ENCODE measurements at places on chromosomes 11 and 22.

DNA sequence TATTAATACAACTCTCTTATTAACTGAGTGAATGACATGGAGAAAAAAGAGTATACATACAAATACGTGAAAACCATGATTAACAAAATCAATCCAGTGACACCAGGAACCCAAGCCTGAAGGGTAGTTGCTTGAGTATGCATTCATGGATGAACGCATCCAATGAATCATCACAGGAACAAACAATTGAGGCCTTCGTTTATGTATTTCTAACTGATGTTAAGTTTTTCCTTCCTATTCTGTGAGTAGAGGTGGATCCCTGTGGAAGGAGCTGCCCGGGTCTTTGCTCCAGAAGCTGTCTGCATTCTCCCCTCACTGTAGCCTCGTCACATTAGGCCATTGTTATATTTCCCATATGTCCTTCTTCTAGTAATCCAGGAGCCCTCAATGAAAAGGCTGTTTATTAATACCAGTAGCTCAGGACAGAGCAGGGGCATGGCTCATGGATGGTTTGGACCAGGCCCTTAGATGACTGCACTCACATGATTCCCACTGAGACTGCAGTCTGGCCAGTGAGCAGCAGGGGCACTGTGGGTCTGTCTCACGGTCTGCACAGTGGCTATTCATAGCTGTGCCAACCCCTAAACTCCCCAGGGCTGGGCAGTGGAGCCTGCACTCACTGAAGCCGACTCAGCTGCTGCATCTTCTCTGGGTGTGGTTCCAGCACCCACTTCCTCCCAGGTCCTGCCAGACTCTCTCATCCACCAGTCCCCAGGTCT, 128.1 kb upstream of the TOP3B start:
- DNase-seq = peak; percentile 20

GRCh38 chr22:38981005-38981991, 849 bp upstream of the APOBEC3B start:
- no peak for DNase-seq

- DNase-seq = no peak
Observed at GRCh38 chr22:37499027-37499707, 13.0 kb upstream of the MFNG start.

DNA sequence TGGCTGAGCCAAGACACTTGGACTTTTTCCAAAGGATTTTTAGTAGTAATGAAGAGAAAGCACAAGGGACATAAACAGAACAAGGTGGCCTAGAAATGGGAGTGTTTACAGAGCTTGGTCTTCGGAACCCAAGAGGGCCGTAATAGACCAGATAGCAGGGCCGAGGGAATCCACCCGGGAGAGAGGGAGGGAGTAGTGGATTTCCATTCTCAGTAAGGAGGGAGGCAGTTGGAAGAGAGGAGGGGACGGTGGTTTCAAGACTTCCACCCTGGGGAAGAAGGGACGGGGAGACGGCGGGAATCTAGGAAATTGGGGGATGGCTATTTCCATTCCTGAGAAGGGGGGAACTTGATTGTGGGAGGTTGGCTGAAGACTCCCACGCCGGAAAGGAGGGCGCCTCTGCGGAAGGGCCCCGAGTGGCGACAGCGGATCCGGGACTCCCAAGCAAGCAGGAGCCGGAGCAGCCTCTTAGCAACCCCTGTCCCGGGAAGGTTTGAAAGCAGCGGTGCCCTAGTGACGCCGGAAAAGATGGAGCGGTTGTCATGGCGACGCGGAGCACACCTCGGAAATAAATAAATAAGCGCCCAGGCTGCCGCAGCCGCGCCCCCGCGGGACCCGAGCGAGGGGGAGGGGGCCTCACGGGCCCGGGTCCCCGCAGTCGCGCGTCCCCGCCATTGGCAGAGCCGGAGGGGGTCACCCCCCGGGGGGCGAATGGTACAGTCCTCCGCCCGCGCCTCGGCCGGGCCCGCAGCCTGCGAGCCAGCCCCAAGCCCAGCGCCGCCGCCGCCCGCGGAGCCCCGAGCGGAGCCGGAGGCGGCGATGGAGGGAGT, 31.6 kb downstream of the EIF3F start:
- DNase-seq = no peak

- DNase-seq = no peak
Observed at GRCh38 chr11:25211635-25212254, 714.9 kb downstream of the LUZP2 start.

DNA sequence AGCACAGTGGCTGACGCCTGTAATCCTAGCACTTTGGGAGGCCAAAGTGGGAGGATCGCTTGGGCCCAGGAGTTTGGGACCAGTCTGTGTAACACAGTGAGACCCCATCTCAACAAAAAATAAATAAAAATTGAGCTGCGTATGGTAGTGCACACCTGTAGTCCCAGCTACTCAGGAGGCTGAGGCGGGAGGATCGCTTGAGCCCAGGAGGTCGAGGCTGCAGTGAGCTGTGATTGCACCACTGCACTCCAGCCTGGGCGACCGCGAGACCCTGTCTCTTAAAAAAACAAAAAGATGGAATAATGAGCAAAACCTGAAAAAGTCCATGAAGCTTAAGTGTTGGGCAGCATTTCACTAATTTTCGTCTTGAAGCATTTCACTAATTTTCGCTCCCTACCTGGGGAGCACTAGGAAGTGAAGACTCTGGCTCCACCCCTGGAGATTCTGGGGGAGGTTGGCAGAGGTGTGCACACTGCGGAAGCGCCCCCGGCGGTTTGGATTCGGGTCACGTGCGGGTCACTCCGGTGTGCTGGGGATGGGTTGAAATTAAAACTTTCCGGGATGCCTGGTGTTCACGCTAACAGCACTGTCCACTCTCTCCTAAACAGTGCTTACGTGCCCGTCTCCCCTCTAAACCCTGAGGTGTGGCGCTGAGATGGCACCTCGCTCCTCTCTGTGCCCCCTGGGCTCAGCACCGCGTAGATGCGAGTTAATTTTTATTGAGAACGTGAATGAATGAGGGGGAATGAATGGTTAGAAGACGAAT, 906 bp upstream of the NAA40 start:
- no peak for DNase-seq

DNA sequence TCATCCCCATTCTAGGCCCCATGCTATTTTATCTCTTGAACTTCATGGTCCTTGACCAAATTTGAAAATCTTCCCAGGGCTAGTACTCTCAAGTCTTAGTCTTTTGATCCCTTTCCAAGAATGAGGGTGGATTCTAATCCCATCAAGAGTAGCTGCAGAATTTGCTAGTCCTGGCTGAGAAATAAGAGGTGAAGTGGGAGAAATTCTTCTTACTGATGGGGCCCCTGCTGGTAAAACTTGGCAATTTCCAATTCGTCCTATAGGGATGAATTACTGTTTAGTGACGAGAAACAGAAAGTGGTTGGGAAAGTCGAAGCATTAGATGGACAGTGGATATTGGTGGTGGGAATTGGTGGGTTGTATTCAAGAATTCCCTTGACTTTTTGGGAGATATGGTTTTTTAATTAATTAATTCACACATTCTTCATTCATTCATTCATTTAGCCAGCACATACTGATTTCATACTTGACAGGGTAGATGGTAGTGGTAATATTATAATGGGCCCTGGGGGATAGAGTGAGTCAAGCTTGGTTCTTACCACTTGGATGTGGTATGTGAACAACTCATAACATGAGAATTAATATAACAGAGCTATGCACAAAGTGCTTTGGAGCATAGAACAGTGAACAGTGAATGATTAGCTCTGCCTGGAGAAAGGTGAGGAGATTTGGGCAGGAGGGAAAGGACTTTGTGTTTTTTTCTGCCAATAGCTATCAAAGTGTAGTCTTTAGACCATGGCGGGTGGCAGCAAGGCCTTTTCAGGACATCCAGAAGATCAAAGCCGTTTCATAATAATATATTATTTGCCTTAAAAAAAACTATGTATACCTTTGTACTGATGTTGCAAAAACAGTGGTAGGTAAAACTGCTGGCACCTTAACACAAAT, 103.8 kb downstream of the STIM1 start:
- peak; percentile 64 for DNase-seq

DNA sequence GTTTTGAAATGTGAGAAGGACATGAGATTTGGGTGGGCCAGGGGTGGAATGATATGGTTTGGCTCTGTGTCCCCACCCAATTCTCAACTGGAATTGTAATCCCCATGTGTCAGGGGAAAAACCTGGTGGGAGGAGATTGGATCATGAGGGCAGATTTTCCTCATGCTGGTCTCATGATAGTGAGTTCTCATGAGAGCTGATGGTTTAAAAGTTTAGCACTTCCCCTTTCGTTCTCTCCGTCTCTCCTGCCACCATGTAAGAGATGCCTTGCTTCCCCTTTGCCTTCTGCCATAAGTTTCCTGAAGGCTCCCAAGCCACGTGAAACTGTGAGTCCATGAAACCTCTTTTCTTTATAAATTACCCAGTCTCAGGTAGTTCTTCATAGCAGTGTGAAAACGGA, 113.5 kb downstream of the FCHSD2 start:
- DNase-seq = no peak

DNA sequence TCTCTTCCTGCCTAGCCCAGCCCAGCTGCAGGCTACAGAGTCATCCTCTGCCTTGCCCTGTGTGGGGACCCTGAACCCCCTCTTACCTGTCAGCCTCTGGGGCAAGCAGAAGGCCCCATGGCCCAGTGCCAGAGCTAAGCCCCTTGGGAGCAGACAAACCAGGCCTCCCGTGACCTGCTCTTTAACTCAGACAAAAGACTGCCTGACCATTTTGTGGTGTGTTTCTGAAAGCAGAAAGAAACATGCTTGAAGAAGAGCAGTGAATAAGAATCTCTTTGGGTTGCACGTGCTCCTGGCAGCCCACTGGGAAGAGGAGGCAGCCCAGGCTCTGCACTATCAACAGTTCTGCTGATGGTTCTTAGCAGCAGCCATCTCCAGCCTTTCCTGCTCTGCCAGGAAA, 118.6 kb downstream of the GRIK4 start:
- DNase-seq = no peak

GRCh38 chr11:35121326-35121865, 17.6 kb upstream of the CD44 start:
- no peak for DNase-seq

GRCh38 chr11:73159297-73159696, 17.2 kb upstream of the FCHSD2 start:
- DNase-seq = no peak

DNA sequence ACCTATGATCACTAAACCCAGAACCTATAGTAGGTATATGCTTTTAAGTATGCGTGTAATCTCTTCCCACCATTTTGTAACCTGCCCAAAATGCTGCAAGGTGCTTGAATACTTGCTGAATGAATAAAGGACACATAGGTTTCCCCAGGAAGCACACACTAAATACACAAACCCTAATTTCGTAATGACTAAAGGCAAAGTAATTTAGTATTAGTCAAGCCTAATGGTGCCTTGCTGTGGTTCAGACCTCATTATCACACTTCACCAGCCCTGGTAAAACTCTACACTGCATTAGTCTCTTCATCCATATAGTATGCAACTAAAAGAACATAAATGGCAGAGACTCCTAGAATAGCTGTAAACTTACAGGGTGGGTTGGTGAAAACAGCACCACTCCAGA, 289.0 kb upstream of the PITPNB start:
- DNase-seq = no peak

GRCh38 chr11:59199546-59200422, 12.9 kb downstream of the MPEG1 start:
- no peak for DNase-seq

DNA sequence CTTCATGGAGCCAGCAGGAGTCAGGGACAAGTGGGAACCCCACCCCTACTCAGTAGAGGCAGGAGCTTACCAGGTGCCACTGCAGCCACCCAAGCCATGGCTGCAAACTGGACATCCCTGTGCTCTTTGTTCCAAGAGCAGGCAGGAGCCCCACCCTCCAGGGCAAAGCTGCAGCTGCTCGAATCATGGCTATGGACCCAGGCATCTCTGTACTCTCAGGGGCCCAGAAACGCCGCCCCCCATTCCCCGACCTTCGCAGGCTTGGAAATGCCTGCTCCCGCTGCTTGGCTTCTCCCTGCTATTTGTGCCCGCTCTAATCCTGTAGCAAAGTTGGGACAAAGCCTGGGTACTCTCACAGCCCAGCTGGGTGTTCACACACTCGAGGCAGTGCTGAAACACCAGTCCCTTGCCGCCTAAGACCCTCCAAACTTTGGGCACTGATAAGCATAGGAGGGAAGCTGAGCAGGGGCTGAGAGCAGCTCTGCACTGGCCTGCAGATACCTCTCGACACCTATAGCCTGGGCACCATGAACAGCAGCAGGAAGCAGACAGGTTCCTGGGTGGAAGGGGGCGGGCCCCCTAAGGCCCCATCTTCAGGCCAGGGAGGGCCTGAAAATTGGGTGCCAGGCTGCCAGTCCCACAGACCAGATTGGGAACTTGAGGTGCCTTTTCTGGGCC, 402.4 kb downstream of the LRRC4C start:
- no peak for DNase-seq

DNA sequence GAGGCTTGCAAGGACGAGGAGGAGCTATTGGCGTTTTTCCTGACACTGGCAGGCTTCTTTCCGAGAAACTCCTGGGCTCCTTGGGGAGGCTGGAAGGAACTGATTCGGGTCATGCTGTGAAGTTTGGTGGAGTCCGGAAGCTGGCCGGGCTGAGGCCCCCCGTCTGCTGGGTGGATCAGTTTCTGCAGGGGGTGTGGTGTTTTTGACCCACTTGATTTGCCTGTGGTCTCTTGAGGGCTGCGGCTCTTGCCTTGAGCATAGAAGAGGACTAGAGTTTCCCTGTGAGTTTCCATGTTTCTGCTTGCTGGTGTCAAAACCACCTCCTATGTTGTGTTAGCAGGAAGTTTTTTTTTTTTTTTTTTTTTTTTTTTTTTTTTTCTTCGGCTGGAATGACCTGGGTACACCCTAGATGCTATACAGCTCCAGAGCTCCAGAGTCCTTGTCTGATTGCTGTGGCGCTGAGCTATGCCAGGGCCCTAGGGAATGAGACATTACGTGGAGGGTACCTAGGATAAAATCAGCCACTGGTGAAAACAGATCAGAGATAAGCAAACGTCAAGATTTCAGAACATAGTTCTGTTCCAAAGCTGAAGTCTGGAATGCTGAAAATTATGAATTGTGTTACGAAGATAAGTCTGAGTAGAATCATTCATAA, 728 bp downstream of the TBC1D22A start:
- DNase-seq = no peak

- DNase-seq = no peak
Observed at GRCh38 chr22:35322126-35322525, 22.4 kb downstream of the TOM1 start.

GRCh38 chr11:37110385-37110784, 512.3 kb upstream of the RAG2 start:
- no peak for DNase-seq

DNA sequence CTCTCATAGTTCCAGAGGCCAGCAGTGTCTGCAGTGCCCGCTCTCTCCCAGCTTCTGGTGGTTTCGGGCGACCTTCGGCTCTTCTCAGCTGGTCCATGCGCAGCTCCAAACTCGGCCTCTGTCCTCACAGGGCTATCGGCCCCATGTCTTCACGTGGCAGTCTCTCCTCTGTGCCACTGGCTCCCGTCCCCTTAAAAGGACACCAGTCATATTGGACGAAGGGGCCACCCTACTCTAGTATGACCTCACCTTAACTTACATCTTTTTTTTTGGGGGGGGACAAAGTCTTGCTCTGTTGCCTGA, 13.8 kb downstream of the LTO1 start:
- DNase-seq = no peak

- DNase-seq = no peak
Observed at GRCh38 chr11:28815110-28815509, 706.9 kb downstream of the METTL15 start.

GRCh38 chr11:377883-378500, 8.7 kb downstream of the B4GALNT4 start:
- DNase-seq = no peak

- no peak for DNase-seq
Observed at GRCh38 chr11:104333977-104334376, 170.0 kb upstream of the PDGFD start.

- DNase-seq = no peak
Observed at GRCh38 chr11:58742140-58742539, 10.4 kb upstream of the GLYAT start.
